ENCODE measurements at places on chromosomes 16 and 17.

DNA sequence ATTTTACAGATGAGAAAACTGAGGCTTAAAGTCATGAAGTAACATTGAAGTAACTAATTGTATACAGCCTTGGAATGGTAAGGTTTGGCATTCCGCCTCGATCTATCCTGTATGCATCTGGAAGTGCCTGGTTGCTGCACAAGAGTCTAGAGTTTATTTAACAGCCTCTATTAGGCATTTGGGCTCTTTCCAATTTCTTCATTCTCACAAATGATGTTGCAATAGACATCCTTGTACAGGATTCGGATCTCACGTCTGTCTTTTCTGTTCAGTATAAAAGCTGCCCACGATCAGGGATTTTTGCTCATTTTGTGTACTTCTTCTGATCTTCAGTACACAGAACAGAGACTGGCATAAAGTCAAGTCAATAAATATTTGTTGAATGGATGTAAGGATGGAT, 100.5 kb downstream of the AIPL1 start:
- DNase-seq = no peak

DNA sequence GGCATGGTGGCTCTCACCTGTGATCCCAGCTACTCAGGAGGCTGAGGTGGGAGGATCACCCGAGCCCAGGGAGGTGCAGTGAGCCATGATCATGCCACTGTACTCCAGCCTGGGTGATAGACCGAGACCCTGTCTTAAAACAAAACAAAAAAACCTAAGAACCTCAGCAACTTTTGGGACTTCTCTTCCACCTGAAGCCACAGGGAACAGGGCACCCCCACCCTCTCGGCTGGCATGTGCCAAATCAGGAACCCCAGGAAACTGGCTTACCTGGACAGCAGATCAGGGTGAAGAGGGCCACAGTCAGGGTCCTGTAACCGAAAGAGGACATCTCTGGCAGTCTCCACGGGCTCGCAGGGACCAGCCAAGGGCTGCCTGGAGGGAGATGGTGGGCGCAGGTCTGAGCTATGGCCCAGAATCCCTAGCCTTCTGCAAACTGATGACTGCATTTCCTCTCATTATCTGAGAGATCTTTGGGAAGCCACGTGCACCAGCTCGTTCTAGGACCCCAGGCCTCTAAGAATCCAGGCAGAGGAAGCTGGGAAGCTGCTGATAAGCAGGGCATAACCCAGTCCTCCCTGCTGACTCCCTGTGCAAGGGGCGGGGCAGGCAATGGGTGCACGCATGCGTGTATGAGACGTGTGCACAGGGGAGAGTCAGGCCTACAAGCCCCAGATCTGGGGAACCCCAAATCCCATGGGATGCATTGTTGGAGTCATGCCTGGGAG, 8.4 kb downstream of the PRR29 start:
- no peak for DNase-seq

DNA sequence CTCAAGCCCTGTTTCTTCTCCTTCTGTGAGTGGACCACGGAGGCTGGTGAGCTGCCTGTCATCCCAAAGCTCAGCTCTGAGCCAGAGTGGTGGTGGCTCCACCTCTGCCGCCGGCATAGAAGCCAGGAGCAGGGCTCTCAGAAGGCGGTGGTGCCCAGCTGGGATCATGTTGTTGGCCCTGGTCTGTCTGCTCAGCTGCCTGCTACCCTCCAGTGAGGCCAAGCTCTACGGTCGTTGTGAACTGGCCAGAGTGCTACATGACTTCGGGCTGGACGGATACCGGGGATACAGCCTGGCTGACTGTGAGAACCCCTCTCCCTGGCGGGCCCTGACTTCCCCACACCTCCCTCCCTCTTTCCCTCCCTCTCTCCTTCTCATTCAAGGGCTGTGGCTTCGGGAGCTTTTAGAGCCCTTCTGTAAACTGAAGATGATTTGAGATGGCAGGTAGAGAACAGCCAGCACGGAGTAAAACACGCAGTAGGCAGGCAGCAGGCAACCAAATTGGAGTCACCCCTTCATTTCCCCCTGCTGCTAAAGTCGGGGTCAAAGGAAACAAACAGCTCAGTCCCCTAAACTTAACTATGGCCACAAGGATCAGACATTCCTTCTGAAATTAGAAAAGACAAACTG, 3.9 kb downstream of the SPACA3 start:
- no peak for DNase-seq

- no peak for DNase-seq
These were observed 40.6 kb downstream of the IKZF3 start for GRCh38 chr17:39823407-39824054.

GRCh38 chr16:84514874-84515835, 10.7 kb upstream of the MEAK7 start:
- DNase-seq = no peak

- peak; percentile 36 for DNase-seq
These were observed 67.9 kb downstream of the ZZEF1 start for GRCh38 chr17:4074831-4075495.

- DNase-seq = no peak
These were observed 18.5 kb downstream of the NFE2L1 start for GRCh38 chr17:48066656-48067055.

DNA sequence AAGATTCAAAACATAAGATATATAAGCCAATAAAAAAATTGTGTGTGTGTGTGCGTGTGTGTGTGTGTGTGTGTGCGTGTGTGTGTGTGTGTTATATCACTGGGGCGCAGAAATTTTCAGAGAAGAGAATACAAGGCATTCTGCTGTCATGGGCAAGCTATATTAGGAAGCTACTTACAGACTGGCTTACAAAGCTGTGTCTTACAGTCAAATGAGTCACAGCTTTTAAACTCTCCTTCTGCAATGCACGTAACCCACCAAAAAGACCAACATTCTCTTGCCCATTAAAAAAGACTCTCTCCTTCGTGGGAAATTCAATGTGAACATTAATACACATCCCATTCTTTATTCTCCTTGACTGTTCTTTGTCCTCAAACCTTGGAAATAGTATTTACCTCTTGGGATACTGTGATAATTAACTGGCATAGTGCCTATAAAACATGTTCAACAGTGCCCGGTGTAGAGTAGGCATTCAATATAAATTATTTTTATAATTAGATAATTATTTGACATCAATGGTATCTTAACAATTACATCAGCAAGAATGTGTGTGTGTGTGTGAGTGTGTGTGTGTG, 860.4 kb upstream of the SOX9 start:
- DNase-seq = peak; percentile 65

- DNase-seq = no peak
These were observed 20.7 kb downstream of the SPNS2 start for GRCh38 chr17:4519361-4519788.

DNA sequence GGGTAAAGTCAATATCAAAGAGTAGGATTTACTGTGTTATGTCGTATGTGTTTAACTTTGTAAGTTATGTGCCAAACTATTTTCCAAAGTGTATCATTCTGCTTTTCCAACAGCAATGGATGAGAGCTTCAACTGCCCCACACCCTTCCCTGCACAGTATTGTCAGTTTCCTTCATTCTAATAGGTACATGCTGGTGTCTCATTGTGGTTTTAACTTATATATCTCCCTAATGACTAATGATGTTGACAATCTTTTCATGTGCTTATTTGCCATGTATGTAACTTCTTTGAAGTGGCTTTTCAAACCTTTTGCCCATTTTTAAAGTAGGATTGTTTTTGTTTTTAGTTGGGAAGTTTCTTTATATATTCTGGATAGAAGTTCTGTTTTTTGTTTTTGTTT, 3.8 kb downstream of the DDX19B start:
- no peak for DNase-seq

GRCh38 chr17:42341568-42341967, 46.7 kb downstream of the STAT3 start:
- no peak for DNase-seq

- DNase-seq = peak; percentile 33
These were observed 324.6 kb downstream of the C16orf95 start for GRCh38 chr16:86992587-86992986.

DNA sequence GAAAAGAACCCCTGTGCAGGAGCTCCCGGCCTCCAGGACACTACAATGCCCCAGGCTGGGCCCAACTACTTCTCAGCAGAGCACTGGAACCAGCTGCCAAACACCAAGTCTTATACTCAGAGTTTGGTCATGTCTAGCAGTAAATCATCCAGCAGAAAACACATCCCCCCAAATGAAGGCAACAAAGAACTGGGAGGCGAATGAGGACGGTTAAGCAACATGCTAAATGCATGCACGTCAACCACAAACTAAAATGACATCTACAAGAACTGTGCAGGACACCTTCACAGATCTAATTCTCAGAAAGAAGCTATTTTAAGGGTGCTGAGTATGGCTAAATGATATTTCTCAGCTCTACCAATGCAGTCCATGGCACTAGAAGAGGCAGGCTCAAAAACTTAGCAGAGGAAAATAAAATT, 7.6 kb upstream of the IRX5 start:
- peak; percentile 63 for DNase-seq

- DNase-seq = no peak
These were observed 12.1 kb upstream of the ZFHX3 start for GRCh38 chr16:73059779-73060615.

GRCh38 chr16:22222998-22223397, 16.9 kb downstream of the EEF2K start:
- no peak for DNase-seq

DNA sequence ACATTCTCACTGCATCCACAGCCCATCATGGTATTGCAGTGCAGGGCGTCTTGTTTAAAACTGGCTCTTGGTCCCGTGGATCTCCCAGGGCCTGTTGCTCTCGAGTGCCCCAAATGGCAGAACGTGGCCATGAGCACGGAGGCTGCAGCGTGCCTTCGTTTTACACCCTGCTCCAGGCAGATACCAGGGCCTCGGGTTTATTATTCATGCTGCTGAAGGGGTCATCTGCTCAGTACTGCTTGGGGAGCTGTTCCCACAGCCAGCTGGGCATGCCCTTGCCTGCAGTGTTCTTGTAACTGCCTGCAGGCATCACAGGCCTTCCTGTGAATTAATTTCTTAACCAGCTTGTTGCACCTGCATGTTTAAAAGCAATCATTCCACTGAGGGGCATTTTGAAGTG, 129.7 kb upstream of the CHMP6 start:
- DNase-seq = peak; percentile 34

DNA sequence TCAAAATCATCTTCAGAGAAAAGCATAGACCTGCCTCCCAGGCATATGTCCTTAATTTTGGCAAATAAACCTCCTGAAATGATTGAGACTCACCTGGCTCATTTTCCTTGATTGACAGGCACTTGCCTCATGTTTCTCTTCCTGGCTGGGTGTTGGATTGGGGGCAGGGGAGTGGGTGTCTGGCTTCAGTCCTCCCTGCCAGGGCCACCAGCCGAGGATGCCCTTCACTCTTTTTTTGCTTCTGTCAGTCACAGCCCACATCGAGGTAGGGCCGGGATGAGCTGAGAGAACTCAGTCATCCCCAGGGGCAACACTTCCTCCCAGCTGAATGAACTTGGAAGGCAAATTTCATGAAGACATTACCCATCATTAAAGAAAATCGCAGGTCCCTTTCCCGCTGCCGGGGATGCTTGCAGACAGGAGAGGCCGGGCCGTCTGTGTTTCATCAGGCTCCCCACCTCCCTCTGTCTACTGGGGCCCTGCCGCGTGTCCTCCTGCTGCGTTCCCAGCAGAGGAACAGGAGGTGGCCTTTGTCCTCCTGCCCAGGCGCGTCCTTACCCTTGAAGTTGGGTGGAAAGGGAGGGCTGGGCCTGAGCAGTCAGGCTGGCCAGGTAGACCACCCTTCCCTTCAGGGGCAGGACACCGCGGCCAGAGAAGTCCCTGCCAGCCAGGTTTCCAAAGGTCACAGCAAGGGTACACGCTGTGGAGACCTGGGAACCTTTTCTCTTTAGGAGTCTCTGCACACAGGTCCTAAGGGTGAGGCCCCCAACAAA, 11.2 kb upstream of the DNAH17 start:
- peak; percentile 19 for DNase-seq

DNA sequence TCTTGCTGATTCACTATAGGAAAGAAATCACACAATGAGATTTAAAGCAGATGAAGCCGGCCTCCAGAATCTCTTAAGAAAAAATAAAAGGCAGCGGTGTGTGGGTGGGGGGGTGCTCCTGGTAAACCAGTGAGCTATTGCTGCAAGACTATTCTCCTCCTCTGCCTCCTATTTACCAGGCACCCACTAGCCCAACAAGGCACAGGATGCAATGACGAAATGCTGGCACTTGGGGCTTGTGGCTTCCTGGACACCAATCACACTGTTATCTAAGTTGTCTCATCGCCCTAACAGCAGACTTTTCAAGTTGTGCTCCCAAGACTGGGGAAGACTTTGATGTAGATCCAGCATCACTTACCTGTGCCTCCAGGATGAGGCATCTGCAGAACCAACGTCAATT, 50.2 kb upstream of the NDRG4 start:
- DNase-seq = no peak

DNA sequence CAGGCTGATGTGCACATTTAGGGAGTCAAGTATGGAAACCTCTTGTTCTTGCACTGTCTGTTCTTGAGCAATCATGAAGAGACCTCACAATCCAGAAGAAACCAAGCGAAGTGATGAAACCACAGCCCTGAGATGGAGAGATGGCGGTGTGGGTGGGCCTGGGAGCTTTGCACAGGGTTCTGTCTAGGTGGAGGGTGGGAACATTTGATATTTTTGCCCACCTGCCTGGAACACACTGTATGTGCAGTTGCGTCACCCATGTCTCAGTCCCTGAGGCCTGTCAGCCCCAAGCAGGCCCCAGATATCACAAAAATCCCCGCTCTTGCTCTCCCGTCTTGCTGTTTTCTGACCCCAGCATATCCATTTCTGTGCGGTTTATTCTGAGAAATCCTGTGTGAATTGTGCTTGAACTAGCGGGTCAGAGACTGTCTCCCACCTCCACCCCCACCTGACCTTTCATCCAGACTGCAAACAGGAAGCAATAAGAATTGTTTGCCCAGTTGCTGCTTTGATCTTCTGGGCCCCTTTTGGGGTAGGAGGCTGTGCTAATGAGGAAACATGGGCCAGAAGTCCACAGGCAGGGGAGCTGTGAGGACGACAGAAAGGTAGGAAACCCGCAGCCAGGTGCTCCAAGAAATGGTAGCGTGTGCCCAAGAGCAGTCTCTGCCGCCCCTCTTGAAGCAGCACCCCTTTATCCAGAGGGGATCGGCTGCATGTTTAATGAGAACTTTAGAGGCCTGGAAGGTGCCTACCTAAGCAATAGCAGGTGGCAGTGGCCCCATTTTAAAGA, 183.8 kb downstream of the CCDC182 start:
- DNase-seq = no peak

DNA sequence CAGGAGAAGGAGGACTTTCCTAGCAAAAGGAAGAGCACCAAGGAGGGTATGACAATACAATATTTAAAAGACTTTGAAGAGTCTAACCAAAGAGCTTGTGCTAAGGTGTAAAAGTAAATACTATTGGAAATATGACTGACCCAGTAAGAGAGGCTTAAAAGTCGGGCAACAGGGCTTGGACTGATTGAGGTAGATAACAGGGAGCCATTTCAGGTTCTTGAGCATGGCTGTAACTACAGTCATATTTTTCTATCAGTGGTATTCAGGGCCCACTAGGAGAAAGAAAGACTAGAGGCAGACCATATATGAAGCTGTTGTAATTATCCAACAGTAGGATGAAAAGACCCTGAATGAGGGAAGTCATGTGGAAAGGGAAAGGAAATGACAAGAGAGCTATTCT, 62.3 kb downstream of the SMURF2 start:
- no peak for DNase-seq

Measured in fibroblast of skin of right biceps (primary cell).